ENCODE measurements at places on chromosomes 7 and 10. TPM values are rescaled to one million over a fixed set of nuclear protein-coding genes. Genes with fewer than 3 reads are reported as not detected.

- DNase-seq: no peak
These were observed 65.5 kb downstream of the LRRC17 start for GRCh38 chr7:102978284-102978683.

The HOXA5 gene
- 1.2 TPM for polyA plus RNA-seq

The SLC29A3 gene
- polyA plus RNA-seq: 7.2 TPM

The SMKR1 gene
- 0.27 TPM for polyA plus RNA-seq

The FFAR4 gene
- not detected for polyA plus RNA-seq

The STRIP2 gene
- polyA plus RNA-seq: 2.0 TPM

DNA sequence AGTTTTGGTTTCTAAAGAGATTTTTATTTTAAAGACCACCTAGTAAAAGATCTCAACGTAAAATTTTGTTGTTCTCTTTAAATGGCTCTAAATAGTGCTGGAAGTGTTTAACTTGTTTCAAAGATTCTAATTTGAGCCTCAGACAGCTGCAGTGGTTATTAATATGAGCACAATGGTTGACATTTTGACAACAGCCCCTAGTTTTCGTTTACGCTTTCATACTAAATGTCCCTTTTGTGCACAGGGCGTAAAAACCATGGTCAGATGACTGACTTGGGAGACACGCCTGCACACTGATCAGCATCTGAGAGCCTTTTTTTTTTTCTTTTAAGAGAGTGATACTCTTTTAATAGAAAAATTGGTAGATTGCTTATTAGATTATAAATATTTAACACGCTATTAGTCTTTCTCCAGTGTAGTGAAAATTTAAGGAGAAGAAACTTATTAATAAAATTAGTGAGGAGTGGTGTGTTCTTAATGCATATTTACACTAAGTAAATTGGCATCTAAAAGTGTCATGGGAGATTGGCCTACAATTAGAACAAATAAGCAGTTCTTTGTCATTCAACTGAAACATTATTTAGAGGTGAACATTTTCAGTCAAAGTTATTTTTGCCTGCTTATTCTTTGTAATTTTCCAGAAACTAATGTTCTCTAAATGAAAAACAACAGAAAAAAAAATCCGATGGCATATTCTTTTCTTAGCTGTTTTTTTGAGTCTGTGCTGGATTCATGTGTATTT, 182.8 kb upstream of the PHYHIPL start:
- DNase-seq: no peak

- no peak for DNase-seq
These were observed 19.2 kb upstream of the TTYH3 start for GRCh38 chr7:2612445-2613097.

The HOXA1 gene
- polyA plus RNA-seq: 1.0 TPM

The MOSPD3 gene
- 5.2 TPM for polyA plus RNA-seq

DNA sequence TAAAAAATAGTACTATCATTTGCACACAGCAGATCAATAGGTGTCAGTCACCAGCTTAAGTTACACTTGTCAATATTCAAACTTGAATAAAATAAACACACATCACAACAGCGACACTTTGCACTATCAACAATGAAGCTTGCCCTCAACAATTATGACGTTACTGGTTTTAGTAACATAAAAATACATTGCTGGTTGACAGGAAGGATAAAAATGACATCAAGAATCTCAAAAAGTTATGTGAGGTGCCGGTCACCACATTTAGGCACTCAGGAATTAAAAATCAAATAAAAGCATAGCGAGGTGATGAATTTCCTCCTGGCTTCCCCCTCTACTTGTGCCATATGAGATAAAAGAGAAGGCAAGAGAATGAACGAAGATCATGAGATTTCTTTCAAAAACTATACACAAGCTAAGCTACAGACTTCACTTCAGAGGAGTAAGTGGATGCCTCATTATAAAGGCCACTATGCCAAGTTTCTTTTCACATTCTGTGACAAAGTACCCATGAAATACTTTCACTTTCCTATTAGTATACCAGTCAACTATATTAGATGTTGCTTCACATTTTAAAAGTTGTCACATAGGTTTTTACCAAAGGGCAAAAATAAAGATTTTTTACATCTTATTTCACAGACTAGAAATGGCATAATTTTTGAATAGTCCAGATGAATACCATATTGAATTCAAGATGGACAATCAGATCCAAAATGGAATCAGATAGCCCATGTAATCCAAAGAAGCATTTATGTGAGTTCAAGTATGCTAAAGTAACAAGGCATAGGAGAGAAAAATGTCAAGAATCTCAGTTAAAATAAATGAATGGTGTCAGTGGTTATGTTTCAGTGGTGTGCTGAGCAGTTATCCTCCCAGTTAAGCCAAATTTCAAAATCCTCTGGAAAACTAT, 3.6 kb downstream of the CCDC71L start:
- no peak for DNase-seq

DNA sequence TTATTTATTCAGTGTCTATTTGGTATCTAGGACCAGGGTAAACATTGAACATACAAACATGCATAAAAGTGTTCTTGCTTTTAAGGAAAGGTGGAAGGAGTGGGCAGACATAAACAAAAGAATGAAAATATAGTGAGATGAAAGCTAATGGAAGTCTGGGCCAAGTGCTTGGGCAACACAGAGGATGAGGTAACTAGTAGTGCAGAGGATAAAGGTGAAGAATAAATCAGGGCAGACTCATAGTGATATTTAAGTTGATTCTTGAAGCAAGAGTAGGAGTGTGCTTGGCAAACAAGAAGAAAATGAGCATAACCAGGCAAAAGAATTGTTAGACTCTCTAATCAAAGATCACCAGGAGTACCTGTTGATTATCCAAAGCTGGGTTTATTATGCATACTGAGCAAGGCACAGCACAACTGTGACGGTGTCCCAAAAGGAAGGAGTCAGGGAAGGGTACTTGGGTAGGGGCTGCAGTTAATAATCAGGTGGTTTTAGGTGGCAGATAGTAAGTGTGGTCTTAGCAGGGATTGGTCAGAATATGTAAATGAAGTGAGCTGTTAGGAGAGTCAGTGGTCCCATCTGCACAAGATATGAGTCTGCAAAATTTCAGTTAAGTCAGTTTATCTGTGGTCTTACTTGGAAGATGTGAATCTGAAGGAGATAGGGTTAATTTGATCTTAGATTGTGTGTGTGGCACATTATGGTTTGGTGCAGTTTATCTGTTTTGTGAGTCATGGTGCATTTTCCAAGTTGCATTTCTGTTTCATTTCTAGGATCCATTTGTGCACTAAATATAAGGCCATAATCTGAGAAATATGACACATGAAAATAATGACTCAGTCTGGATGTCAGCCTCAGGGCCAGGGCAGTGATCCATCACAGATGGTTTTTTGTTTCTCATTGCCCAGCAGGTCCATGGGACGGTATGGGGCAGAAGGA, 30.6 kb upstream of the TAX1BP1 start:
- peak; percentile 50 for DNase-seq

DNA sequence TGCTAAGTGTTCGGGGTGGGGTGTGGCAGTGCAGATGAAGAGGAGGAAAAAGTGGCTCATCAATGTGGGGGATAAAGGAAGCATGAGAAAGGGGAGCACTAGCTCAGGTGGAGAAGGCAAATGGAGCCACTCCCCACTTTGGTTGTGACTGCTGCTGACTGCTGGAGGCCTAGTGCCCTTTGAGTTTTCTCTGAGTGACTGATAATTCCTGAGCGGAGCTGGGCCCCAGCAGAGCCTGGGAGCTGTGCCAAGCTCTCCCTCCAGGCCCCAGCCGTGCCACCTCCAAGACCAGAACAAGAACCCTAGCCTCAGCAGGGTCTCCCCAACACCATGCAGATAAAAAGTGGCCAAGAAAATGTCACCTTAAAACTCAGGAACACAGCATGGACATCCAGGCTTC, 9.7 kb upstream of the RASSF4 start:
- no peak for DNase-seq

DNA sequence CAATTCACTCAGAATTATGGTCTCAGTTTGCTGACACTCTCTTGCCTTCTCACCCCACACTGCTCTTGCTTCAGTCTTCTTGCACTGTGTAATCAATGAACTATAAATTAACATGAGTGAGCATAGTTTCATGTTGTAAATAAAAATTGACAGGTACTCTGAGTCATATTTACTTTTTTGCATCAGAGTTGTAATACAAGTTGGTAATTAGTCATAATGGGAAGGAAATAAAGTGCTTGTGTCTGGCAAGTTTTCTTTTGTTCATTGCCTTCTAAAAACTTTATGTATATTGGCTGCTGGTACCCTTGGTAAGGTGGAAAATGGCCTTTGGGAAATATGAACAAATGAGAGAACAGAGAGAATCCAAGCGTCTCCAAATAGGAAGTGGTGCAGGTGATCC, 169.3 kb upstream of the MAGI2 start:
- DNase-seq: no peak

The JAZF1 gene
- polyA plus RNA-seq: 11.6 TPM

The INMT gene
- polyA plus RNA-seq: 1.3 TPM

GRCh38 chr10:22477334-22478287, 132.3 kb downstream of the SPAG6 start:
- DNase-seq: no peak

GRCh38 chr7:17474724-17475344, 176.4 kb downstream of the AHR start:
- no peak for DNase-seq

The YKT6 gene
- 132 TPM for polyA plus RNA-seq

The TAC1 gene
- not detected for polyA plus RNA-seq

DNA sequence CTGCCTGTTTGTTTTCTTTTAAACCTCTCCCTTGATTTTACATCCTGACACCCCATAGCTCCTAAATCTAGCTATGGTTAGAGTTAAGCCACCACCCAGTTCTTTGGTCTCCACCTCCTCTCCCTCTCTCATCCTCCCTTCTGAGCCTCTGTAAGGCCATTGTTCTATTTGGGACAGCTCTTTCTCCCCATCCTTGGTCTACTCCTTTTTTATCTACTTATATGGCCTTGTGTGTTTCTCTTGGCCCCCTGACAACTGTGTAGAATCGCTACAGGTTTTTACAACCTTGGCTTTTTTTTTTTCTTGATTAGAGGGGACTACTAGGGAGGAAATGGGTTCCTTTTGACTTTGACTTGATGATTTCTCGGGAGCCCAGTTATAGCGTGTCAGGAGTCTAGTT, 3.4 kb upstream of the ITIH5 start:
- no peak for DNase-seq

- DNase-seq: no peak
These were observed 358.1 kb downstream of the CRPPA start for GRCh38 chr7:16063221-16063620.

DNA sequence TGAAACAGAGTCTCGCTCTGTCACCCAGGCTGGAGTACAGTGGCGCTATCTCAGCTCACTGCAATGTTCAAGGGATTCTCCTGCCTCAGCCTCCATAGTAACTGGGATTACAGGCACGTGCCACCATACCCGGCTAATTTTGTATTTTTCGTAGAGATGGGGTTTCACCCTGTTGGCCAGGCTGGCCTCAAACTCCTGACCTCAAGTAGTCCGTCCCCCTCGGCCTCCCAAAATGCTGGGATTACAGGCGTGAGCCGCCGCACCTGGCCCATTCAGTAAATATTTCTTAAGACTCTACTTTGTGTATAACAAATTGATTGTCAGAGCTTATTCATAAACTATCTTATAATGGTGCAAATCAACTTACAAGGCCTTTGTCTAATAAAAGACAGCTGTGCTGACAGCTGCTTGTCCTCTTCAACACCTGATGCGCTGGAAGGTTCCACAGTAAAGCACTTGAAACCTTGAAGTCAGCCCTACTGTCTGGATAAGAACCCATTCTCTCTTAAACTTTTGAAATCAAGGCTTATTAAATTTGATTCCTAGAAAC, 14.7 kb downstream of the ECHDC3 start:
- DNase-seq: no peak

- DNase-seq: no peak
These were observed 32.7 kb upstream of the ZPBP start for GRCh38 chr7:50125766-50126165.

GRCh38 chr10:48526011-48526821, 78.7 kb downstream of the ARHGAP22 start:
- DNase-seq: peak; percentile 89

The WDFY4 gene
- not detected for polyA plus RNA-seq

GRCh38 chr10:132373241-132373955, 23.6 kb upstream of the PWWP2B start:
- no peak for DNase-seq

The HOXA3 gene
- 0.15 TPM for polyA plus RNA-seq

- no peak for DNase-seq
These were observed 2.7 kb downstream of the COG5 start for GRCh38 chr7:107560898-107561516.

DNA sequence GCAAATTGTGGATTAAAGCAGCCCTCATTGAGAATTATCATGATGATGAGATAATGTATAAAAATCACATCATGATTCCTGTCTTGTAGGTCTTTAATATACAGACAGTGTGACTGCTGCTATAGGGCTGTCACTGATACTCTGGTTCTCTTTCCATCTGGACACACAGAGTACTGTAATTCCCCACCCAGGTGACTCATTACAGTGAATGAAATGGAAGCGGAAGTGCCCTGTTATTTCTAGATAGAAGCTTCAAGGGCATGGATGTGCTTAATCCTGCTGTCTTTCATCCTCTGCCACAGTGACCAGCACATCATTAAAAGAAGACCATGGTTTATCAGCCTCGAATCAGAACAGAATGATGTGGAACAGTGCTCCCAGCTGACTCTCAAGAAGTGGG, 1234.0 kb downstream of the SORCS3 start:
- no peak for DNase-seq

The CYP3A4 gene
- polyA plus RNA-seq: not detected

The KCNH2 gene
- polyA plus RNA-seq: 0.02 TPM

The CYP2C19 gene
- not detected for polyA plus RNA-seq

DNA sequence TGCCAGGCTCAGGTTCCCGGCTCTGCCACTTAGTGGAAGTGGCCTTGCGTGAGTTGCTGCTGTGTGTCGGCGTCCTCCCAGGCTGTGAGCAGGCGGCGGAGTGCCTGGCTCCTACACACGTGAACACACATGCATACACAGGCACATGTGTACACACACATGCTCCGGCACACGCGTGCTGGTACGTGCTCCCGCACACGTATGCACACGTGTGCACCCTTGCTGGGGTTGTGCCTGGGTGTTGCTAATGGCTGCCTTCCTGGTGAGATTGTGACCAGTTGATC, 107.6 kb downstream of the INPP5A start:
- DNase-seq: no peak

GRCh38 chr10:59538623-59539022, 171.0 kb downstream of the SLC16A9 start:
- no peak for DNase-seq

The SYT15 gene
- polyA plus RNA-seq: 2.3 TPM

The GRID2IP gene
- not detected for polyA plus RNA-seq

DNA sequence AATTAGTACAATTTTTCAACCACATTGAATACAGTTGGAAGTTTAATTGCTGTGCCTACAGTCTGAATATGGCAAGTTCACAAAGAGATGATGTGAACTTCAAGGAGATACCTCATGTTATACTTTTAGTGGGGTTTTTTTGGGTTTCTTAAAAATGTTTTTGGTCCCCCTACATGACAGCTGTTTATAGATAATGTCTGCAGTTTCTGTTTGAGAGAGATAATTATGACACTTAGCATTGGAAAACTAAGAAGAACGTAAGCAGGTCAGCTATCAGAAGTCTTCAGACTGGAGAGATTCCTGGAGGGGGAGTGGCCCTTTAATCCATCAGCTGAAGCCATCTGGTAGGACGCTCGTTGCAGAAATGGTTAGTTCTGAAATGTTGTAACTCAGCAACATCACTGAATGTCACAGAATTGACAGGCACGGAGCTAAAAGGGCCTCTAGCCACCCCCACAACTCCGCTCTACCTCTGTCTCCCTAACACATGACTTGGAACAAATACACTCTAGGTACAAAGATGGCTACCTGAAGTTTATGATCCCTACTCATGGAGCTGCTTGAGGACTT, 29.0 kb downstream of the TIMM23 start:
- no peak for DNase-seq
